Kasumi-1 (cell line): ENCODE measurements at places on chromosomes 2 and 18.
A peak's percentile ranks its signal among the peaks of the same experiment; 100 is the strongest.

DNA sequence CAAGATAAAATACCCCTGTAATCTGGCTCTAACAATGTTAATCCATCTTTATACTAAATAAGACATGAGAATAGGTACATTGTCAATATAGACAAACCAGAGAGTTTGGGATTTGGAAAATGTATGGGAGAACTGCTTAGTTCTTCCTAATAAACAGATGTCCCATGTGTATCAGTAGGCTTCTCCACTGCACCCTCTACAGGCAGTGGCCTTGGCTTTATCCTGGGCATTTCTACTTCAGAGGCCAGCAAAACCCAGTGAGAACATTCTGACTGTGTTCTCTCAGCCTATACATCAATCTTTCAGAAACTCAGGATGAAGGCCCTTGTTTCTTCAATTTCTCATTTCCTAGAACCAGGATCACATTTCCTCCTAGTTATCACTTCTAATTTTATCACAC, 1167.5 kb upstream of the ACVR2A start:
- DNase-seq, result no peak

DNA sequence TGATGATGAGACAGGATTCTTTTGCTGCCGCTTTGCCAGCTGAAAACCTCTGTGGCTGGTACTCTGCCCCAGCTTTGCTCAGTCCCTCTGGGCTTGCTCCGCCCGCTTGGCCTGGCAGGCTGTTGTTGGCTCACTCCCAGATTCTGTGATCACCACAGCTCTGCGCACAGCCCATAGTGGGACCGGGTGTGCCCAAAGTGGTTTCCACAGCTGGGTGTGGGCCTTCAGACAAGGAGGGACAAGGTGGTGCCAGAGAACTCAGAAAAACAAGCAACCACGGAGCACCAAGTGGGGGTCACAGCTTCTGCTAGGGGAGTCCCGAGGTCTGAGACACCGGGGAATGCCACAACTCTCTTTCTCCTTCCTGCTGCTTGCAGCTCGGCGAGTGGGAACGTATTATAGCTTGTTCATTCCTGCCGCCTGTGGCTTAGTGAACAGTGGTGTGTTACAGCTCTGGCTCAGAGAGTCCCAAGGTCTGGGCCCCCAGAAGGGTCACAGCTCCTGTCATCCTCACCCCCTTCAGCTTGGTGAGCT, 9.2 kb upstream of the KYNU start:
- no peak for DNase-seq

- DNase-seq, result no peak
These were observed 232.0 kb upstream of the NETO1 start for GRCh38 chr18:73099759-73100158.

- DNase-seq, result no peak
These were observed 220.4 kb upstream of the MEX3C start for GRCh38 chr18:51417643-51418483.

- DNase-seq, result no peak
These were observed 23.8 kb upstream of the CCL20 start for GRCh38 chr2:227789803-227790202.

DNA sequence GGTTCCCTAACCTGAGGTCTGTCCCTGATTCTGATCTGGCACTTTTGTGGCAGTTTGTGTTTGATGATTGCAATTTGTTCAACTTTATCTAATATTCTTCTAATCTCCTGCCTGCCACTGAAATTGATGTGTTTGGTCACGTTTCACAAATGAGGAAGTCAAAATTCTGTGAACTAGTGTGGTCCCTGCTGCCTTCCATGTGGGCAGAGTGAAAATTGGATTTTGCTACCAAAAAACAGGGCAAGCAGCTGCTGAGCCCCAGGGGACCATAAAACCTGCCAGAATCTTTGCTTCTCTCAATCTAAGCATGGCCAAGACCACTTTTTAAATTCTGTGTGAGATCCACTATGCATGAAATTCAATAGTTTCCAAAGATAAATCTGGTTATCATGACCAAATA, 195.5 kb upstream of the CYRIA start:
- peak; percentile 30 for DNase-seq

DNA sequence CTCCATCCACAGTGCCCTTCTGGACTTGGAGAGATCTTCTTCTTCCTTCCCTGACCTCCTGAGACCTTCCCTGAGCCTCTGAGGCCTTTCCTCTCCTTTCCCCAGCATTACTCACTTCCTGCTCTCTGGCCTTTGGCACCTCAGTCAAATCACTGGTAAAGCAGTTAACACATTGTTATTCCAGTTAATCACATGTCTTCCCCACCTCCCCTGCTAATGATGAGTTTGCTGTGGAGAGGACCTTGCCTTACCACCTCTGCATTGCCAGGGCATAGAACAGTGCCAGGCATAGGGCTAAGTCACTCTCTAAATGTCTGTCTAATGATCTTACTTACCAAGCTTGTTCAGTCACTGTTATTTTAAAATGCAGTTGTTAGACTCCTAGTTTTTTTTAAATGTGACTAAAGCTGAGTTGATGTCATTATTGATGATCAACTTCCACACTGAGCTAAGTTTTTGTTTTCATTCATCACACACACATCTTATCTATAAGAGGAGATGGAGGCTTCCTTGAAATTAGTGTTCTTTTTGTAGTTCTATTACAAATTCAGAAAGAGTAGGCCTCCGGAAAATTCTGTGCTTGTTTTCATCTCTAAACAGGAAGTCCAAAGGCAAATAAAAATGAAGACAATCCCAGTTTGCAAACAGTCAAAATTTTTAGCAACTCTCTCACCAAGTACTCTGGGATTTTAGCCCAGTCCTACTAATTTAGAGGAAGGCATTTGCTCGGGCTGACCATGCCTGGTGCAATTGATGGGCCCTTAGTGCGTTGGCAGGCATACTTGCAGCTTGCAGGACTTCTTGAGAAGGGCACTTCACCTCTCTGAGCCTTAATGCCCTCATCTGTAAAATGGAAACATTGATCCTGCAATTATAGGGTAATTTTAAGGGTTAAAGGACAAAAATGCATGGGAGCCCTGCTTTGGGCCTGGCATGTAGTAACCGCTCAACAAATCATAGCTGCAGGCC, 113.7 kb upstream of the SPRED2 start:
- no peak for DNase-seq

DNA sequence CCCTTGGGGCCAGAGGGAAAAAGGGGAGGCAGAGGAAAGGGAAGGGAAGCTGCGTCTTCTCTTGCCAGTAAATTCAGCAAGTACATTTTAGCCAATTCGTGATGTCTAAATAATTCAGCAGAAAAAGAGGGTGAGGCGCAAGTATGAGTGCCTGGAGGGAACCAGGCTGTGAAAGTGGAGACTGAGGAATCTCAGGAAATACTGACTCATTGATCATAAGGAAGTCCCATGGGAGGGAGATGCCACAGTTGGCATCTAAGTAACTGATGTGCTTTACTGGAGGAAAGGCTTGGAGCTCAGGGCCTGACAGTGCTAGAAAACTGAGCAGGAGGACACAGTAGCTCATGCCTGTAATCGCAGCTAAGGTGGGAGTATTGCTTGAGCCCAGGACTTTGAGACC, 31.1 kb downstream of the KIF5C start:
- DNase-seq, result no peak

GRCh38 chr2:238389988-238390589, 36.6 kb upstream of the ASB1 start:
- DNase-seq, result no peak

DNA sequence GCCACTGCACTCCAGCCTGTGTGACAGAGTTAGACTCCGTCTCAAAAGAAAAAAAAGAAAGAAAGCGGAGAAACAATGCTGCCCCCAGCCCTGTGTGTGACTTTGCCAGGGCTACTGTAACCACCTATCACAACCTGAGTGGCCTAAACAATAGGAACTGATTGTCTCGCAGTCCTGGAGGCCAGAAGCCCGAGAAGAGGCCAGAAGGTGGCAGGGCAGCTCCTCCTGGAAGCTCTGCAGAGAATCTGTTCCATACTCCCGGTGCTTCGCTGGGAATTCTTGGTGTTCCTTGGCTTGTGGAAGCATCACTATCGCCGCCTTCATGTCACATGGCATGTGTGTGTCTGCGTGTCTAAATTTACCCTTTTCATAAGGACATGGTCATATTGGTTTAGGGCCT, 14.4 kb upstream of the RAB17 start:
- DNase-seq, result no peak

DNA sequence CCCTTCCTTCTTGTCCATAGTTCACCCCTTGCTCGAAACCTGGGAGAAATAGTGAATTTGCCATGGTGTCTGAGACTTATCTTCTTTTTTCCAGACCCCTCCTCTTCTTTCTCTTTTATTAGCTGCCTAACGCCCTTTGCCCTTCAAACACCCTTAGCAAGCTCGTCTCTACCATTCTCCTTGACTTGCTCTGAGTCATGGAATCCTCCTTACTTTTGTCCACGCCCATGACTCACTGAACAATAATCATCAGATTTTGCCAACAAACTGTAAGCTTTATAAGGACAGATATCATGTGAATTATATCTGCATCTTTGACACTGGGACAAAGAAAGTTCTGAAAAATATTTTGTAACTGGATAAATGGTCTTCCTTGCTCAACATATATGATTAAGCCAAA, 67.1 kb upstream of the CNTNAP5 start:
- no peak for DNase-seq

DNA sequence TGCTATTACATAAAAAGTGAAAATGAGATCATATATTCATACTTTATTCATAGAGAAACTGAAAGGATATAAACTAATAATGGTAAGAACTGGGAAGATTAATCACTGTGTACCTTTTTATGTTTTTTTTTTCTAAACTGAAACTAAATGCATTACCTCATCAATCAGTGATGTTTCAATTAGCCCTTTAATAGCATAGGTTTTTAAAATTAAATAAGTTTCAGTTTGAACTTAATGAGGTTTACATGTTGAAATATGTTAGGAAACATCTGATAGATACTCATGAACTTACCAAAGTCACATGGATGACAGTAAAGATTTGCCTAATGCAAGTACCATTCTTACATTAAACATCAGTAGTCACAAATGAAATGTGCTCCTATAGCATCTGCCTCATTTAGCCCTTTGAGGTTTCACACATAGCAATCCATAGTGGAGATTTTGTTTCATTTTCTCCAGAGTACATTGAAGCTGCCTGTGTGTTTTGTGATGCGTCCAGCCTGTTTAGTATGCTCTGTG, 8.9 kb downstream of the MAPRE2 start:
- DNase-seq, result no peak

- no peak for DNase-seq
These were observed 54.5 kb upstream of the BIN1 start for GRCh38 chr2:127161176-127162136.

DNA sequence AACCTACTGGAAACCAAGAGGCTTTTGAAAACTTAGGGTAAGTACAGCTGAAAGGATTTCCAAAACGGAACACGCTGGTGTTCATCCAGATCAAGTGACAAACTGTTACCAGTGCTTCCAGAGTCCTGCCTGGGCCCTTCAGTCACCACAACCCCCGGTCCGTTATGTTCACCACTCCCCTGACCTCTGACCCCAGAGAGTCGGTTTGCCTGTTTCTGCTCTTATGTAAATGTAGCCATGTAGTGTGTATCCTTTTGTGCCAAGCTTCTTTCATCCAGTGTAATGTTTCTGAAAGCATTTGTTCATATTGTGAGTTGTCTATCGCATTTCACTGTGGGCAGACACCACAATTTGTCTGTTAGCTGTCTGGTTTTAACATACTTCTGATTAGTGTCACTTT, 217.5 kb downstream of the NCK2 start:
- DNase-seq, result no peak

DNA sequence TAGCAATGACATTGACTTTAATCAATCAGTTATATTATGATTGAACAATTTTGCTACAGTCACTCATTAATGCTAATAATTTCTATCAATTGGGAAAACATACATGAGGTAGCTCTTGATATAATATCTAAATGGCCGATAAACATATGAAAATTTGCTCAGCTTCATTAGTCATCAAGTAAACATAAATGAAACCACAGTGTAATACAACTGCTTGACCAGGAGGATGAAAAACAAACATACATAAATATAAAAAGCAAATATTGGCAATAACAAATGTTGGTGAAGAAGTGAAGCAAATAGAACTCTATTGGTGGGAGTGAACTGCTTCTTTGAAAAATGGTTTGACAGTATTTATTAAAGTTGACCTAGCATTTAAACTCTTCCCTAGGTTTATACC, 130.9 kb downstream of the ASXL3 start:
- DNase-seq, result no peak

DNA sequence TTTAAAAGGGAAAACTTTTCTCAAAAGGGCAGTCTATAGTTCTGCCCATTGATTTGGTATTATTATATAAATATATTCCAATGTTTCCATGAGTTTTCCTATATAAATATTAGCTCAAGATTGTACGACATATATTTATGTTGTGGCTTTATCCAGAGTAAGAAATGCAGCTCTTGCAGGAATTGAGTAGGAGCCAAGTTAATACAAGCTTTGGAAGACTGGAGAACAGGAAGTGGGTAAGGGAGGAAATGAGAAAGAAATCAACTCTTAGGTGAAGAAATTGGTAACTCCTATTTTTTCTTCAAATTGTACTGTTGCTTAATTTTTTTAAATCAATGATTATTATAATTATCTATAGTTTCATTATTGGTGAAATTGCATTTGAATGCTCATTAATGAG, 105.4 kb upstream of the FAM117B start:
- DNase-seq, result peak; percentile 12

DNA sequence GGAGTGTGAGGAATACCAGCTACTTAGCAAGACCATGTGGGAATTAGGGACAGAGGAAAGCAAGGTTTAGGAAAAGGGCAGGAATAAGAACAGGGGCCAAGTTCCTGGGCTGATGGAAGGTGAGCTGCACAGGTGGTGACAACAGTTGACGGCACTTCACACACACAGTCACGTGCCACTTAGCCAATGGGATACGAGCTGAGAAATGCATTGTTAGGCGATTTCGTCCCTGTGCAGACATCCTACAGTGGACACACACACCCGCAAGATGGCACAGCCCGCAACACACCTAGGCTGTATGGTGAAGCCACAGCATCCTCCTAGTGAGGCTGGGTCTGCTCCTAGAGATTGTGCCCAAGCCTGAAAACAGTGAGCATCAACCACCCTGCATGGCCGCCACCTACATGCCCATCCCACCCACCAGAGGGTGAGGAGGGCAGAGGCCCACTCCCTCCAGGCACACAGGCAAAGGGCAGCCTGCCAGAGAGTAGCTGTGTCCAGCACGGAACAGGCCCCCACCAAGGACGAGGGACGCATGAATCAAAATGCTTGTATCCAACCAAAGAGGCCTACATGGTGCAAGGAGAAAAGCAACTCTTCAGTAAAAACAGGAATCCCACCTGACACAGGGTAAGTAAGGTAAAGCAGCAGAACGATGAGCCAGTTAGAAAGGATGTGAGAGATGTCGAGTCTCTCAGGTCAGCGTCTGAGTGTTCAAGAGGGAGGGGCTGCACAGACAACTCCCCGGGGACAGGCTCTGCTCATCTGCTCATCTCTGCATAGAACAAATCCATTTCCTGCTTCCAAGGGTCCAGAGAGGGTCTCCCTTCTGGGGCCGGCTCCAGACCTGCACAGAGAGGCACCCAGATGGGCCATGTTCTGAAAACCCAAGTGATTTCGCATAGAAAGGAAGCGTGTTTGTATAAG, 51.3 kb downstream of the ZNF516 start:
- DNase-seq, result no peak
